Activated CD4-positive, alpha-beta T cell treated with anti-CD3 and anti-CD28 coated beads, Interleukin-2, amount 10 ng/mL, durations not matched to agents 24 days and 14 days (primary cell): ENCODE measurements at places on chromosomes 11 and 22.

DNA sequence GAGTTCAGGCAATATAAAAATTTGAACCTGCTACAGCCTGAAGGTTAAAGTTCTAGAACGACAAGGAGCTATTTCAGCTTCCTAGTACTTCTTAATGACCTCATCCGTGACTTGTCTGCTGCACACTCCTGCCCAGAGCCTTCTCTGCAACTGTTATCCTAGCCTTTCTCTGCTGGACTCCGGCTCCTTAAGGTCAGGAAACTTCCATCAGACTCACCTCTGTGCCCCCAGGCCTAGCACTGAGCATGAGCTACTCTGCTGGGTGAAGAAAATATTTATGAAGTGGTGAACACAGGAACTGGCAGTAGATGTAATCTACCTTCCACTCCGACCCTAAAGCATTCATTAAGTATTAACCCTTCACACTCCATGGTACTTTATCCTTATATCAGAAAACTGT is 18.4 kb downstream of the CSNK2A3 start:
- DNase-seq, result no peak

GRCh38 chr11:64489831-64490441 is 101.1 kb upstream of the SLC22A12 start:
- DNase-seq, result peak; percentile 83

GRCh38 chr11:111960916-111961315 is 23.8 kb downstream of the DIXDC1 start:
- DNase-seq, result no peak

DNA sequence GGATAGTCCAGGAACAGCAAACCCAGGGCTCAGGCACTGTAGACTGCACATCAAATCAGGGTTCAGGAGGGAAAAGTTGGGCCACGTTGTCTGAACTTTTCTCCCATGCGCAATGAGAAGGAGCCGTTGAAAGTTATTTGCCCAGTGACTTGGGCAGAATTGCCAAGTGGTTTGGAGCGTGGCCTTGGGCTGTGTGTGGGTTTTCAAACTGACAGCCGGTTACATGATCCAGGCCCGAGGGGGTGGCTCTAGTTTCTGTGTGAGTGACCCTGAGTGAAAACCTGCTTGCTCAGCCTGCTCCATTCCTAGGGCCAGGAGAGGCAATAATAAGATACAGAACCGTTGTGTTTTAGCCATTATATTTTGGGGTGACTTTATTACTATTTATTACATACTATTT is 20.3 kb downstream of the MB start:
- DNase-seq, result no peak

DNA sequence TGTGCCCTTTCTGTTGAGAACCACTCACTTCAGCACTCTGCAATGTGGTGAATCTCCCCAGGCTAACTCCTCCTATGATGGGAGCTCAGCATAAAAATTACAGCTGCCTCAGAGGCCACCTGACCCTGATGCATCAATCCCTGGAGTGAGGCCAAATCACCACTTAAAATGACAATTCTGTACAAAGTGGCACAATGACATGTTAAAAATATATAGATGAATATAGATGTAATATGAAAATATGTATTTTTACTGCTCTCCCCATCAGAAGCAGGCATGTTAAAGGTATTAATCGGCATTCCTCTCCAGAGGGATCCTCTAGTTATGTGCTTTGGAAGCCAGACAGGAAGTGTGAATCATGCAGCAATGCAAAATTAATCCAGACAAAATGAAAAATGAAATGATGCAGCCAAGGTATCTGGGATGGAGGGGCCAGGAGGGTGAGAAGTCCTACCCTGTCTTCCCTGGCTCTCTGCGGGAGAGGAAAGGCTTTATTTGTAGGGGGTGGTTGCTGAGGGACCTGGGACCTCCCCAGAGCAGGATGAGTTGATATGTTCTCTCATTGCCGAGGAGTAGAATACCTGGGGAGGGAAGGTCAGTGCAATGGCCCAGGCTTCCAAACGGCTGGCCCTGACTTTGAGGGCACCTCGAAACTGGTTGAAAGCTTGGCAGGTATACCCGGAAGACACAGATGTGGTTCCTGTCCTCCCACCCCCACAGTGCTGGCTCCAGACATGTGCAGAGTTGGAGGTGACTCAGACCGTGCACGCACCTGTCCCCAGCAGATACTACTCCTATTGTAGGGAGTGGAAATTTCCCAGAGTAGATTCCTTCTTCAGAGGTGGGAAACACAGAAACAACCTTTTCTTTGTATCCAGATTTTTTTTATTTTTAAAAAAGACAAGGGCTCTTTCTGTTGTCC is 347.9 kb upstream of the NCAM1 start:
- no peak for DNase-seq
